Heart right ventricle (tissue), 16 donors: ENCODE measurements at places on chromosomes 6 and 20. TPM values are rescaled to one million over a fixed set of nuclear protein-coding genes. Genes with fewer than 3 reads are reported as not detected.

The CDH4 gene
- polyA plus RNA-seq: 0.04 TPM

The CUTA gene
- polyA plus RNA-seq: 94.7 TPM

GRCh38 chr6:166010136-166010960 is 157.3 kb downstream of the TBXT start:
- peaks cover 76% of the 10 kb centered on the region for H3K27me3 ChIP-seq
- H3K27ac ChIP-seq: no peak overlapping the region
- no peaks in the 10 kb centered on the region for H3K36me3 ChIP-seq
- peaks cover 40% of the 10 kb centered on the region for H3K4me1 ChIP-seq
- no peak overlapping the region for H3K4me3 ChIP-seq

The SLA2 gene
- polyA plus RNA-seq: 0.23 TPM

The ZBTB24 gene
- 2.3 TPM for polyA plus RNA-seq

GRCh38 chr6:117352466-117353081 is 73.2 kb downstream of the ROS1 start:
- H3K4me3 ChIP-seq: no peak overlapping the region
- H3K27ac ChIP-seq: no peak overlapping the region
- DNase-seq: no peak
- no peaks in the 10 kb centered on the region for H3K36me3 ChIP-seq
- H3K4me1 ChIP-seq: no peaks in the 10 kb centered on the region

DNA sequence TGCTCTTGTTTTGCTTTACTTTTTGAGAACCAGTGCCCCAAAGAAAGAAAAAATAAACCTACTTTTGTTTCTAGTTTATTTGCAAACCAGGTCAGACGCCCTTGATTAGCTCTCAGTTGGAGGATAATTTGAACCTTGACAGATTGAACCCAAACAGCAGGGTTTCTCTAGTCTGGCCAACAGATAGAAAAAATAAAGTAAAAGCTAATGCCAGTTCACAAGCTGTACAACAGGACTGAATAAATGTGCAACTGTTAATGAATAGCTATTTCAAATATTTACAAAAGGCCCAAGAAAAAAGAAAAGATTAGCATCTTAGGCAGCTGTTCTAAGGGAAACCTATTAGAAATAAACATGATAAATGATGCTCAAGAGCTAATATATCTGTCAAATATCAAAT is 331.8 kb downstream of the CDKAL1 start:
- H3K4me3 ChIP-seq: no peak overlapping the region
- H3K36me3 ChIP-seq: no peaks in the 10 kb centered on the region
- no peak for DNase-seq
- H3K4me1 ChIP-seq: peaks cover 10% of the 10 kb centered on the region

The RSPH4A gene
- 0.14 TPM for polyA plus RNA-seq

- peak overlapping the region; percentile 83 for H3K27ac ChIP-seq
- no peaks in the 10 kb centered on the region for H3K27me3 ChIP-seq
- H3K36me3 ChIP-seq: no peaks in the 10 kb centered on the region
- H3K4me1 ChIP-seq: no peaks in the 10 kb centered on the region
- H3K4me3 ChIP-seq: no peak overlapping the region
- no peak for DNase-seq
These were observed 16.1 kb upstream of the RIPOR2 start for GRCh38 chr6:24951811-24952299.

DNA sequence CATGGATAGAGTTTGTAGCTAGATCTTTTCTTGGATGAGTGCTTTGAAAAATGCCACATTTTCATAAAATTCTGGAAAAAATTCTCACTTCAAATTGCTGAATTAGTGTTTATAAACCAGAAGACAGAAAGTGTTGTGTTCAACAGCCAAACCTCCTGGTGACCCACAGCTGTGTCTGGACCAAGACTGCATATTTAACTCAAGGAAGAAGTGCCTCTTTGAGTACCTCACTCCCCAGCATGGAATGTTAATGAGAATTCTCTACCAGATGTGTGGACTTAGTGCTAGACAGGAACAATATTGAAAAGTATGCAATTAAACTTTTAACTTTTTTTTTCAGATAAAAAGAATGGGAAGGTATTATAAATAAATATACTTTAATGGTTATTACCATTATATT is 609.3 kb downstream of the COL12A1 start:
- no peak for DNase-seq
- H3K27ac ChIP-seq: no peak overlapping the region
- H3K4me1 ChIP-seq: no peaks in the 10 kb centered on the region
- no peaks in the 10 kb centered on the region for H3K36me3 ChIP-seq
